ENCODE measurements at places on chromosomes 1 and 21.

- DNase-seq: no peak
Observed at GRCh38 chr1:3735027-3735681, 17.1 kb upstream of the CCDC27 start.

DNA sequence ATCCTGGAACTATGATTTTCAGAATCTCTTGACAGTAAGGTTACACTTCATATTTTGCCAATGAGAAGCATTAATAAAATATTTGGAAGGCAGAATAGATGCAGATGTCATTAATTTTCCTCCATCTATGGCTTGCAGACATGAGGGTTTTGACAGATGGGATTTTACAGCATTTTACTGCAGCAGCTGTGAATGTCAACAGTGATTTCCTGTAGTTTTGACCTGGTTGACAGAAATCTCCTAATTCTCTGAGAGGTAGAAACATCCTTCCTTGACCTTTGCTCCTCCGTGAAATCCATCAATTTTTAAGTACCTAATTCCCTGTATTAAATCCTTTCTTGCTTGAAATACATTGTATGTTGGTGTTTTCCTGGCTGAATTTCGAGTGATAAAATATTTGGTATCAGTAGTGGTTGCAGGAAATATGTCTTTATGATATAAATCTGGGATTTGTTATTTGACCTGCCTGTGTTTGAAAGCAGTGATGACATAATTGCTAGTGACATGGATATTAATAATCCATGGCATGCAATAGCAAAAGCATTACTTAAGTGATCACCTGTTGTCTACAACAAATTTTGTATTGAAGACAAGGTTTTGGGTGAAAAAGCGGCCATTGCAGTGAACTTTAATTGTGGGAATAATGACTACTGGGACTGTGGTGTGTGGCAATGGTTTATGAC, 73.9 kb downstream of the HLX start:
- no peak for DNase-seq

GRCh38 chr1:25062621-25063255, 132.7 kb upstream of the RUNX3 start:
- no peak for DNase-seq

DNA sequence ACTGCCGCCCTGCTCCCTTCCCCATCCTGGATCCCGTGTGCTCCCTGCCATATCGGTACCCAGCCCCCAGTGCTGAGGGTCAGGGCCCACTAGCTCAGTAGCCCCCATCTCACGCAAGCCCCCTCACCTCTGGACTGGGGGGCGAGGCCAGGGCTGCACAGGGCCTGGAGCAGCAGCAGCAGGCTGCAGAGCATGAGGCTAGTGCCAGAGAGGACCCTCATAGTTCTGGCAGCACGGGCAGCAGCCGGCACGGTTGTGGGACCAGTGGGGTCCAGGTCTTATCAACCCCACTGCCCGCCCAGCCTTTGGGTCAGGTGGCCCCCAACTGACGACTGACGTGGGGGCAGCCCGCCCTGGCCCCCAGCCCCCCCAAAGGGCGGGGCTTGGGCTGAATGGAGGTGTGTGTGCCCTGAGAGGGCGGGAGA, at the start of gene MATN1:
MATN1 (minus strand) TSS at position 255 of the 425 bp plus-strand sequence; CDS start at position 221, 34 bp downstream.
- DNase-seq: no peak

GRCh38 chr1:115136706-115137105, 47.4 kb upstream of the TSPAN2 start:
- no peak for DNase-seq

GRCh38 chr1:184789884-184790283, 35.2 kb upstream of the EDEM3 start:
- no peak for DNase-seq

- no peak for DNase-seq
Observed at GRCh38 chr1:156144742-156145141, 8.6 kb upstream of the SEMA4A start.

- no peak for DNase-seq
Observed at GRCh38 chr1:66416295-66416694, 117.7 kb upstream of the SGIP1 start.

GRCh38 chr1:154994591-154994990, 1.2 kb downstream of the LENEP start:
- DNase-seq: no peak
